ENCODE measurements at places on chromosomes 16 and 17.

- no peak for DNase-seq
Measured at GRCh38 chr16:21283521-21284289, 5.6 kb upstream of the CRYM start.

DNA sequence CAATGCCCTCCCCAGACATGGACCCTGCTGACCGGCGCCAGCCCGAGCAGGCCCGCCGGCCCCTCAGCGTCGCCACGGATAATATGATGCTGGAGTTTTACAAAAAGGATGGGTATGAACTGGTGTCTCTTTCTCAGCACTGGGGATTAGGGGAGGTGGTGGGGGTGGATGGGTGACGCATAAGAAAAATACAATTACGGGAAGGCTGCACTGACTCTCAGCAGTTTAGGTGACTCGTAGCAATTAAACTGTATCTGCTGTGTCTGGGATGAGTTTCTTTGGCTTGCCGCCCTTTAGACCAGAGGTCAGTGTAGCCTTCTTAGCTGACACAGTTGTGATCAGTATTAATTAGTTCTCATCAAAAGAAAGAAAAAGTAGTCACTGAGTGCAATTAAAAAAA, 59.0 kb downstream of the ELAC2 start:
- DNase-seq = no peak

GRCh38 chr17:63966646-63967264, 6.0 kb downstream of the SCN4A start:
- no peak for DNase-seq

GRCh38 chr16:71707199-71707598, 17.3 kb downstream of the PHLPP2 start:
- DNase-seq = no peak

DNA sequence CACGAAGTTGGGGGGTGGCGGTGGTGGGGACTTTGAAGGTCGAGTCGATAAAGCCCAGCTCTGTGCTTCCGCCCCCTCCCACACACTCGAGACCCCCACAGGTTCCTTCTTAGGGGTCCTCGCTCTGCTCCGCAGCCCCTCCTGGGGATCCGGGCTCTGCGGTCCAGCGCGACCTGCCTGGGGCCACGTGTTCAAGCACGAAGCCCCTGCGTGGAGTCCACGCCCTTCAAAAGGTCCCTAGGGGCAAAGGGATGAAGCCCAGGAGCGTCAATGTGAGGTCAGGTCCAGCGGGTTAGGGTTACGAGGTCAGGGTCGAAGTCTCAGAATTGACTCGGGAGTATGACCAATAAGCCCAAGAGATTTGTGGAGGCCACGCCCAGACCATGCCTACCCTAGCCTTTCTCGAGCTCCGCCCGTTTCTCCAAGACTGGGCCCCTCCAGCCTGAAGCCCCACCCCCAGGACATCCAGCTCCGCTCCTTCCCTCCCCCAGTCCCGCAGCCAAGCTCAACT, 786 bp upstream of the CACNA1G start:
- DNase-seq = peak; percentile 65

DNA sequence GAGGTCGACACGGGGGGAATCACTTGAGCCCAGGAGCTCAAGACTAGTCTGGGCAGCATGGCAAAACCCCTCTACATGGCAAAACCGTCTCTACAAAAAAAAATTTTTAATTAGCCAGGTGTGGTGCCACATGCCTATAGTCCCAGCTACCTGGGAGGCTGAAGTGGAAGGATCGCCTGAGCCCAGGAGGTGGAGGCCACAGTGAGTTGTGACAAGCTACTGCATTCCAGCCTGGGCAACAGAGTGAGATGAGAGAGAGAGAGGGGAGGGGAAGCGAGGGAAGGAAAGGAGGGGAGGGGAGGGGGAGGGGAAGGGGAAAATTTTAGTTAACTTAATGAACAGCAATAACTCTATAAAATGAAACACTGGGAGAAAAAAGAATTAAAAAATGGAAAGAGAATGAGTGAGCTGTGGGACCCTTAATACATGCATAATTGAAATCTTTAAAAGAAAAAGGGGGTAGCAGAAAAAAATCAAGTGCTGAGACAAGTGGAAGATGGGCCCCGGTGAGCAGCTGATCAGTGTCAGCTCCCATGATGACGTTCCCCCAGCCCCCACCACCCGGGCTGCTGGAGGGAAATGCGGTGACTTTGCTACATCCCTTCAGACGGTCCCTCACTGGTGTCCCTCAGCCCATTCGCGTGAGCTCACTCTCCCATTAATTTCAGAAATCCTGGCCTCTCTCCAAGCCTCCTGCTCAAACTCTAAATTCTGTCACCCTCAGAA, 2.7 kb downstream of the ASGR2 start:
- DNase-seq = no peak

DNA sequence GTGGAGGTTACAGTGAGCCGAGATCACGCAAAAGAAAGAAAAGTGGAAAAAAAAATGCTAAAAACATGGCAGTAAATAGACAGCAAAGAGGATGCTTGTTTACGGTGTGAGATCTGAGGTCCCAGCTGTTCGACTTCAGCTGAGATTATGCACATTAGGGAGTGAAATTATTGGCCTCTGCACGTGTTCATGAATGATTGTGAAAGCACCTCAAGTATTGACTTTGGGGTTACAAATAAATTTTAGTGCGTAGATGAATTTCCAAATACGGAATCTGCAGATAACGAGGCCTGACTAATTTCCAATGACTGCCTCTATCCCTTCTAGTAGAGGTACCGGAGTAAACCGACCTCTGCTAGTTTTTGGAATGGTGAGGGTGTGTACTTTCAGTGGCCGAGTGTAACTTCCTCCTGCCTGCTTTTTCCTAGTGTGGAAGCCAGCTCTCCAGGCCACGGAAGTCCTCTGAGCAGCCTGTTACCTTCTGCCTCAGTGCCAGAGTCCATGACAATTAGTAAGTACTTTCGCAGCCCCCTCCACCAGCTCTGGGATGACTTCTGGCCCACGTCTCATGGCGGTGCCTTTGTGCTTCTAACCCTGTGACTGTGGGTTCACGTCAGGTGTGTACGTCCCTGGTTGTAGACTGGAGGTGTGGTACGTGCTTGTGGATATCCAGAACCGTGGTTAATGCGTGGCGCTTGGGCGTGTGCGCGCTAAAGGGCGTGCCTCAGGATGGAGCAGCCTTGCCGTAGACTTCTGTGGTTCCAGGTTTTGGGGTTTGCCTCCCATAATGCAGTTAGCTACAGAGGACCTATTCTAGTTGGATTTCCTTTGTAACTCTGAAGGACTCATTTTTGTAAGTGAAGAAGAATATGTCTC, 102.1 kb downstream of the SNX29 start:
- no peak for DNase-seq

DNA sequence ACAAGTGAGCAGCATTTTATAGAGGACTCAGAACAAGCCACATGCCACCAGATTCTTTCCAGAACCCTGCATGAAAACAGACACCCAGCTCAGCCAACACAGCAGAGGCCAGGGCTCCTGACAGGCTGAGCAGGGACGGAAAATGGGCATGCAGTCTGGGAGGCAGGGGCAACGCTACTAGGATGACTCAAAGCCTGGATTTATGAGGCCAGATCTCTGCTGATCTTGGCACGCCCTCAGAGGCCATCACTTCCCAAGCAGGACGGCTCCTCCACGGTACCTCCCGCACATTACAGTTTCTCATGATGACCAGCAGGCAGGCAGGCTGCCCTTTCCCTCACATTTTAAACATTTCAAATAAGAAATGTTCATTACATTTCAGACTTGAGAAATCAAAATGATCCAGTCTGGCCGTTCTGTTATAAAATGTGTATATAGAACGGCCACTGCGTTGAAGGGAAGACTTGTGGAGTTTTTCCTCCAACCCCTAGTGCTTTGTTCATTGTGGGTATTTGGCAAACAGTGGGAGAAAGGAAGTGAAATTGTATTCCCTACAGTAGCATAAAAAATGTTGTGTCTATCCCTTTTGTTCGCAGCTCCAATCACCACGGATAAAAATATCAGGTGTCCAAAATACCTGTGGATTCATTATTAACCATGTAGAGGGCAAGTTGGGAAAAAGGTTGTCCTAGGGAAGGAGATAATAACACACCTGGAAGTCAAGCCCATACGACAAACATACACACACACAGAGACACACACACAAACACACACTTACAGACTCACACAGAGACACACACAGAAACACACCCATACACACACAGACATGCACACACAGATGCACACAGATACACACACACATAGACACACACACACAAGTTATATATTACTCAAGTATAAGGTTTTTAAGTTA, 64.8 kb upstream of the ADAMTS18 start:
- DNase-seq = no peak

GRCh38 chr16:88539652-88540345, 30.4 kb upstream of the ZC3H18 start:
- DNase-seq = no peak

DNA sequence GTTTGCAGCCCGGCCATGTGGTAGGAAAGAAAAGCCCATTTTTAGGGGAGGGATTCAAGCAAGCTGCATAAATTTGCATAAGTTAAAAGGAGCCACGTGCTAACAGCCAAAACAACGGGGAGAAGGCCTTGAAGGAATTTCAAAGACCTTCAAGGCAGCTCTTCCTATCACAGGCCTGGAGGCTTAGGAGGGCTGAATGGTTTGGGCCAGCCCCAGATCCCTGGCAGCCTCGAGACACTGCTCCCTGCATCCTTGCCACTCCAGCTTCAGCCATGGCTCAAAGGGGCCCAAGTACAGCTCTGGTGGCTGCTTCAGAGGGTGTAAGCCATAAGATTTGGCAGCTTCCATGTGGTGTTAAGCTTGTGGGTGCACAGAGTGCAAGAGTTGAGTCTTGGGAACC, 22.6 kb downstream of the PRDM7 start:
- no peak for DNase-seq

DNA sequence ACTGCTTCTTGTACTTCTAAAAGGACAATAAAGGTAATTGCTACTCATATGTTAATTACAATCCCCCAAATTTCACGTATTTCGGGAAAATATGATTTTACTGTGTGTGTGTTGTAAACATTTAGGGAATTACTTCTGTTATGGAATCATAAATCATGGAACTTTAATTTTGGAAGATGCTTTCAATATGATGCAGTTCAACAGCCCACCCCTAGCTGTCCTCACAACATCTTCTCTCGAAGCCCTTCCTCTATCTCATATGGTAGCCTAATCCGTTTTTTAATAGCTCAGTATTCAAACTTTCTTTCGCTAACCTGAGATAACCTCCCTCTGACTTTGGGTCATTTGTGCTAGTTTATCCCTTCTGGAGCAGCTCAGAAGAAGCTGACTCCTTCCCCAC, 78.4 kb downstream of the ANKFN1 start:
- no peak for DNase-seq

- DNase-seq = no peak
Measured at GRCh38 chr17:43768382-43768781, 9.8 kb upstream of the SOST start.

GRCh38 chr16:64217789-64218535, 903.9 kb downstream of the CDH11 start:
- DNase-seq = no peak

DNA sequence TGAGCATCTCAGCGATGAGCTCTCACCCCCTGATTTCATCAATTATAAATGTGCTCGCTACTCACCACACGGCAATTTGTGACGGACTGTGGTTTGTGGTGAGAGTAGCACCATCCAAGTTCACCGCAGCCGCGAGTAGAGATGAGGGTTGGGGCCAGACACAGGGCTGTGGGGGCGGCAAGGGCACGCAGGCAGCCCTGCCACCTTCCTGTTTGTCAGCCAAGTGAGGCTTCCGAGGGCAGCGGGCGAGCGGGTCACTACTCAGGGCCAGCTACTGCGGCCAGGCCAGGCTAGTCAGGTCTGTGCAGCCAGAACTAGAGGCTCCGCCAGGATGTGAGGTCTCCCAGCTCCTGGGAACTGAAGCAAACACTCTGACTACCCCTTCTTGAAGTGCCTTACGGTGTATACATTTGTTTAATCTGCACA, 39.6 kb upstream of the MEOX1 start:
- DNase-seq = peak; percentile 83

- DNase-seq = no peak
Measured at GRCh38 chr16:4327386-4328045, 11.6 kb downstream of the GLIS2 start.

DNA sequence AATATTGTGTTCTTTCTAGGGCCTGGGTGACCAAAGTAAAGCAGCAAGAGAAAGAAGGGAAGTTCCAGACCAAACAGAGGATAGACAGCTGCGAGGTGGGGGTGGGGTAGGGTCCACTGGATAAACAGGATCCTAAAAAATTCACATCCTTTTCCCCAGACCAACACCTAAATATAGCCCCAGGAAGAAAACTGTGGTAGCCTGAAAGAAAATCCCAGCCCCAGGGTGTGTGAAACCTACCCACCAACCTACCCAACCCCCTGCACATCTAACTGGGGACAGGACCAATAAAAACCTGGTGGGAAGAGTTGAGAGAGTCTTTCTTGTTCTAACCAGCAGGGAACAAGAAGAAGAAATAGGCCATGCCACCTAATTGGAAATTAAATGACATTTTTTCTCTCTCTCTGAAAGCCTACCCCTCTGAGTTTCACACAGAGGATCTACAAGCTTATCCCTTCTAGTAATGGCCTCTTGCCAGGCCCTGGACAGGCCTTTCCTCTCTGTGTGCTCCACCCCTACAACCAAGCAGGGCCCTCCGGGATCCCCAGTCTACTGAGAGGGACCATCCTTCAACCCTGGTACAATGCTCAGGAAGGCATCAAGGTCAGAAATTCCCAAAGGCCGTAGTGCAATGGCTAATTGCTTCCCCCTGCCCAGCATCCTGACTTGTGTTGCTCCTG, 12.0 kb downstream of the MYO18A start:
- no peak for DNase-seq

GRCh38 chr16:24482681-24483202, 56.6 kb upstream of the RBBP6 start:
- no peak for DNase-seq

- DNase-seq = no peak
Measured at GRCh38 chr17:64060331-64060730, 39.9 kb upstream of the ICAM2 start.

GRCh38 chr16:67844497-67844896, 2.2 kb upstream of the NUTF2 start:
- no peak for DNase-seq

DNA sequence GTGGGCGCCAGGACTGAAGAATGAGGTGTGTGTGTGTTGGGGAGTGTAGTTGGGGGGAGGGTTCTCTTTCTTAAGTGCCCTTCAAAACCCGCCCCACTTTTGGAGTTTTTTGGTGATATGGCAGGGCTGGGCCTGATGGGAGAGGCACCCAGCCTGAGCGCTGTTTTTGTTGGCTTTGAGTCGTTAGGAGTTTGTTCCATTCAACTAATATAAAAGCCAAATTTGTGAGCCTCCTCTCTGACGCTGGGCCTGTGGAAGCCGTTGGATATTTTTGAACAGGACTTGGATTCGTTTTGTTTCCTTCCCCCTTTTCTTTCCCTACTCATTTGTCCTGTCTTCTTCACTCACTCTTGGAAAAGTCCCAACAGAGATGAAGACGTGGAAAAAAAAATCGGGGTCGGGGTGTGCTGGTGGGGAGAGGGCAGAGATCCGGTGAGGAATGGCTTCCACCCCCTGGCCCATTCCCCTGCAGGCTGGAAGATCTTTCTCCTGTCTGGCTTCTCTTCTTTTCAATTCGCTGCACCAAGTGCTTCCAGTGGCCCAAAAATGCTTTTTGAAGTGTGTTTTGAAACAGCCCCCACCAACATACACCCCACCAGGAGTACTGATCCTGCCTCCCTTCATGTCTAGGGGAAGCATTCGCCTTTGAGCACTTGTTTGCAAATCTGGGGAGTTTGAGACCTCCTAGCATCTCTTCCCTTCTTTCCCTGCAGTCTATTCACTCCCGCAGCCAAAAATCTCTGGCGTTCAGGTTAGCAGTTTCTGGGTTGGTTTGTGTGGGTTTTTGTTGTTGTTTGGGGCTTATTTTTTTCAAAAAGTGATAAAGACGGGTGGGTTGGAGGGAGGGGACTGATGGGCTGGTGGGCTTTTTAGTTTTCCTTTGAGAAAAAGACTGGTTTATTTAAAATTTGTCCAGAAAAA, 2.6 kb downstream of the FZD2 start:
- DNase-seq = no peak

GRCh38 chr17:7007143-7007542, 5.3 kb upstream of the RNASEK start:
- DNase-seq = no peak
